ENCODE measurements at places on chromosomes 7 and 10. TPM values are rescaled to one million over a fixed set of nuclear protein-coding genes. Genes with fewer than 3 reads are reported as not detected.

- no peak for DNase-seq
Observed at GRCh38 chr10:17412323-17412722, 42.1 kb downstream of the ST8SIA6 start.

DNA sequence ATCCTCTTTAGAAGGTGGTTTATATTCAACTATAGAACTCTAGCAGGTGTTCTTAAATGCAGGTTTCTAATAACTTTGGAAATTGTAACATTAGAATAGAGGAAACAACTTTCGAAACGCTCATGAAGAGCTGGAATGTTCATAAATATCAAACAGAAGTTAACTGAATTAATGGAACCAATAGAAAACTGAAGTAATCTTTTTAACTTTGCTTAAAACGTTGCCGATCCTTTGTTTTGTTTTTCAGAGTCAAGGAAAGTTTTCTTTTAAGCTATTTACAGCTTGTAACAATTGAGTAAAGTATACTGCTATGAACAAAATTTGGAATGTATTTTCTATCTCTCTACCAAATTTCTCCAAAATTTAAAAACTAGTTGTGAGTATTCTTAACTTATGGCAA lies 19.0 kb upstream of the CLDN3 start:
- DNase-seq: no peak

DNA sequence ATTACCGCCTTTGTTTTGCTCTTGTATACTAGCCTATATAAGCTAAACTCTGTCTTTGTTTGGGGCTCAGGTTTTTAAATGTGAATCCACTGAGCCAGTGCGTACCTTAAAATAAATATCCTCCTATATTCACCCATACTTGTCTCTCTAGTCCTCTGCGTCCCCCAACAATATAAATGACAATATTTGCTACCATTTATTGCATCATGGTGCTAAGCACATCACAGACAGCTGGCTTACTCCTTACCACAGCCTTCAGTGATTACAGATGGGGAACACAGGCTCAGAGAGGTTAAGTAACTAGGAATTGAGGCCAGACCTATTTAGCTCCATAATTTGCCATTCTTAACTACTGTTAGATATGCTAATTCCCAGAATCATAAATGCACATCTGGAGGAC lies 3.4 kb upstream of the ADCK2 start:
- no peak for DNase-seq

- no peak for DNase-seq
Observed at GRCh38 chr7:35454575-35455385, 200.9 kb upstream of the TBX20 start.

The LBX1 gene
- total RNA-seq: 1.1 TPM

Data from A172 (cell line).